ENCODE measurements at places on chromosomes 5 and 9.
A peak's percentile ranks its signal among the peaks of the same experiment; 100 is the strongest.

- no peak for DNase-seq
Observed at GRCh38 chr9:122263699-122264349, 816 bp downstream of the RBM18 start.

DNA sequence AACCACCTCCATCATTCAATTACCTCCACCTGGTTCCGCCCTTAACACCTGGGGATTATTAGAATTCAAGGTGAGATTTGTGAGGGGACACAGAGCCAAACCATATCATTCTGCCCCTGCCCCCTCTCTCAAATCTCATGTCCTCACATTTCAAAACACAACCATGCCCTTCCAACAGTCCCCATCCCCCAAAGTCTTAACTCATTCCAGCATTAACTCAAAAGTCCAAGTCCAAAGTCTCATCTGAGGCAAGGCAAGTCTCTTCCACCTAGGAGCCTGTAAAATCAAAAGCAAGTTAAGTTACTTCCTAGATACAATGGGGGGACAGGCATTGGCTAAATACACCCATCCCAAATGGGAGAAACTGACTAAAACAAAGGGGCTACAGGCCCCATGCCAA lies 18.8 kb downstream of the PSIP1 start:
- no peak for DNase-seq

GRCh38 chr9:106893088-106893487 lies 30.1 kb downstream of the ZNF462 start:
- DNase-seq = no peak

GRCh38 chr9:134915046-134915985 lies 2.4 kb downstream of the FCN1 start:
- DNase-seq = no peak

DNA sequence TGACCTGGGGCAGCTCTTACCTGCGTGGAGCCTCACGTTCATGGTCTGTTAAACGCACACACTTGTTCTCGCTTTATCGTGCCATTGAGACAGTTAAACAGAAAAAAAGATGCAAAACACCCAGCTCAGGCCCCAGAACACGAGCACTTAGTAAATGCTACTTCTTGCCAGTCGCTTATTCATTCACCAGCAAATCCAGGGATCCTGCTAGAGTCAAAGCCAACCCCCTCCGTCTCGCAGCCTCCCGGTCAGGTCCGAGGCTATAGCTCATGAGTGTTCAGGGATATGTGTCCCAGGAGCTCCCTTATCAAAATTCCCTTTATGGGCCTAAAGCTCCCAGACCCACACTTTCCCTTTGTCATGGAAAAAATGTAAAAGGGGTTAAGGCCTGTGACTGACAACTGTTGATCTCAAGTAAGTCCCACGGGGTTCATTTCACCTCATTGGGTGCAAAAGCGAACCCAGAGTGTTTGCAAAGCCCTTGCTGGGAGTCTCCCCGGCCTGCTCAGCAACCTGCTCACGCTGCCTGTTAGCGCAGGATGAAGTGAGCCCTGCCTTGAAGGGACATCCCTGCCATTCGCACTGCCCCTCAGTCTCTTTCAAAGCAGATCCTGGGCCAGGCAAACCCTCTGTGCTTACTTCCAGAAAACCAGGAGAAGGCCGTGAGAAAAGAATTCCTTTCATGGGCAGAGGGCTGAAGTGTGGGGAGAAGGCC lies 40.7 kb downstream of the HRH2 start:
- DNase-seq = peak; percentile 37

DNA sequence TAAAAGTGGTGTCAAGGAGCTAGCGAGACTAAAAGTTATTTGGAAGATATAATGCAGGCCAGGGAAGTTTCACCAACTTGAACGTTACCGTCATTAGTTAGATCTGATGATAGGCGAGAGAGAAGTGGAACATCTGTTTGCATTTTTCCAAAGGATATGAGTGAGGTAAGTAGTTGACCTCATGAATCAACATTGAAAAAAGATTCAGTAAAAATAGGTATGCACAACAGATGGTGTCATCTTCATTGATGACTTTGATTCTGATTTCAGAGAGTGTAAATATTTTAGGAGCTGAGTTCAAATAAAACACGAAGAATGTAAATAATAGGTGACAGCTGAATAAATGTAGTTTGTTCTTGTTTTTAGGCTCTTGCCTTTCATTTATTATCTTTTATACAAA lies 998.9 kb upstream of the CDH6 start:
- no peak for DNase-seq

DNA sequence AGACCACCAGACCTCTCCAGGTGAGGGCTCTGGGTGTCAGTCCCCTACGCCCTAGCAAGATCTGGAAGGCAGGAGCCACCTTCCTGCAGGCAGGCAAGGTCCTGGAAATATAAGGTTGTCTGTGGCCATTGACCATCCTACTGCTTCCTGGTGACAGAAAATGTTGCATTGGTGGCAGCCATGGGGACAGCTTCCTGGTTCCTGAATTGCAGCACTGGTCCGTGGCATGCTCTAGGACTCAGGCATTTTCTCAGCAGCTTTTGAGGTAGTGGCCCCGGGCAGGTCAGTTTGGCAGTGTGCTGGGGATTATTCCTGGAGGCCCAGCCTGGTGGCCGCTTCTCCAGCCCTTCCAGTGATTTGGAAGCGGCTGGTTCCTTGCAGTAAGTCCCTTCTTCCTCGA lies 36.6 kb upstream of the KCNMB1 start:
- DNase-seq = no peak

- no peak for DNase-seq
Observed at GRCh38 chr5:146507428-146507827, 8.6 kb downstream of the GPR151 start.

GRCh38 chr5:67897980-67898379 lies 317.6 kb upstream of the PIK3R1 start:
- no peak for DNase-seq

GRCh38 chr9:115513148-115513547 lies 395.2 kb upstream of the TNC start:
- DNase-seq = no peak

DNA sequence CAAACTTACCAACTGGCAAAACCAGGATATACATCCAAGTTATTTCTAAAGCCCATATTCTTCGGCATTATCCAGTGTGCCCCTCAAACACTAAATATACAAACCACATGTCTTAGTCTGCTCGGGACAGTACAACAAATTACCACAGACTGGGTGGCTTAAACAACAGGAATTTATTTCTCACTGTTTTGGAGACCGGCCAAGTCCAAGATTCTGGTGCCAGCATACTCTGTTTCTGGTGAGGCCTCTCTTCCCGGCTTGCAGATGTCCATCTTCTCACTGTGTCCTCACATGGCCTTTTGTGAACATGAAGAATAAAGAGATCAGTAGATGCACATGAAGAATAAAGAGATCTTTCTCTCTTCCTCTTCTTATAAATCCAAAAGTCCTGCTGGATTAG lies 12.9 kb upstream of the SLCO6A1 start:
- DNase-seq = no peak

GRCh38 chr5:178423901-178424809 lies 166.0 kb downstream of the COL23A1 start:
- DNase-seq = no peak

DNA sequence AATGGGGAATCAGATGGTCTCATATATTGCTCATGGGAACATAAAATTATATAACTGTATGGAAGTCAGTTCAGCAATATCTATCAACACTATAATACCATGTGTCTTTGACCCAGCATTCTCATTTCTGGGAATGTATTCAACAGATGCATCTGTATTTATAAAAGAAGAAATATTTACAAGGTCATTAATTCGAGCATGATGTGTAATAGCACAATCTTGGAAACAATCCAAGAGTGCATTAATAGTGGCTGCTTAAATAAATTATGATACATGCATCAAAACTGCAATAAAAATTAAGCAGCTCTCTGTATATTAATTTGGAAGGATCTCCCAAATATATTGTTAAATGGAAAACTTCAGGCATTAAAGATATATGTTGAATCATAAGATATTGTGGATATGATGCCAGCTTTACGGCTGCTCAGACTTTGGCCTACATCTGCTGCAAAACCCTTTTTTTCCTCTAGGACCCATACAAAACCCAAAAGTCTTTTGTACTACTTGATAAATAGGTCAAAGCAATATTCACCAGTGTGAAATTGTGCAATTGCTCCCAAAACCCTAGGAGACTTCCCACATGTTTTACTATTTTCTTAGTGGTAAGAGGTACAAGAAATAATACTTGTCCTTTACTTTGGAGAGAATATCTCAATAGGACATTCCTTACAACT lies 45.3 kb upstream of the ISOC1 start:
- no peak for DNase-seq

- DNase-seq = no peak
Observed at GRCh38 chr5:143456952-143457547, 53.6 kb upstream of the NR3C1 start.

DNA sequence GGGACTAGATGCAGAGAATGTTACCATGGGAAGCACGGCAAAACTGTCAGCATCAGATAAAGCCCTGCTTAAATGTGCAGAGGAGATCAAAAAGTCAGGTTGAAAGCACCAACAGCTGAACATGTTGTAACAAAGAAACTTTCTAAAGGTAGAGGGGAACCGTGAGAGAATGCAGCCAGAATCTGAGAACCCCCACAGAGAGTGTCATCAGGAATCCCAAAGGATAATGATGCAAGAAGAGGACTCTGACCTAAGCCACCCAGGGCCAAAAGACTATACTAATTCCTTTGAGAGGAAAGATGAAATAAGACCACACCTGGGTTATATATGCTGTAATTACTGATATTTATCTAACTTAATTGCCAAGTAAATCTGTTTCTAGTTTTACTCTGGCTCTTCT lies 116.6 kb downstream of the PCSK1 start:
- no peak for DNase-seq

DNA sequence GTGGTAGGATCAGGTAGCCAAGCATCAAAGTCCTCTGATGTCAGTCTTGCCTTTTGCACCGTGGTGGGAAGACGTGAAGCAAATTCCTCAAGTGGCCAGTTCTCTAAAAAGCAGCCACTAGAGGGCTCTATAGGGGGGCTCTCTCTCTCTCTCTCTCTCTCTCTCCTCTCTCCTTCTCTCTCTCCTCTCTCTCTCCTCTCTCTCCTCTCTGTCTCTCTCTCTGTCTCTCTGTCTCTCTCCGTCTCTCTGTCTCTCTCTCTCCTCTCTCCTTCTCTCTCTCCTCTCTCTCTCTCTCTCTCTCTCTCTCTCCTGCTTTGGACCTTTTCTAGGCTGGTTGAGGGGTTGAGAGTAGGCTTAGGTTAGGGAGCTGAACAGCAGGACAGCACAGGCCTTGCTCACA lies 13.9 kb upstream of the OSMR start:
- DNase-seq = no peak

- no peak for DNase-seq
Observed at GRCh38 chr5:1781726-1782384, 17.8 kb downstream of the MRPL36 start.

GRCh38 chr9:89483592-89484474 lies 14.1 kb downstream of the SEMA4D start:
- DNase-seq = no peak

GRCh38 chr9:109560470-109561132 lies 62.5 kb upstream of the PTPN3 start:
- DNase-seq = no peak

DNA sequence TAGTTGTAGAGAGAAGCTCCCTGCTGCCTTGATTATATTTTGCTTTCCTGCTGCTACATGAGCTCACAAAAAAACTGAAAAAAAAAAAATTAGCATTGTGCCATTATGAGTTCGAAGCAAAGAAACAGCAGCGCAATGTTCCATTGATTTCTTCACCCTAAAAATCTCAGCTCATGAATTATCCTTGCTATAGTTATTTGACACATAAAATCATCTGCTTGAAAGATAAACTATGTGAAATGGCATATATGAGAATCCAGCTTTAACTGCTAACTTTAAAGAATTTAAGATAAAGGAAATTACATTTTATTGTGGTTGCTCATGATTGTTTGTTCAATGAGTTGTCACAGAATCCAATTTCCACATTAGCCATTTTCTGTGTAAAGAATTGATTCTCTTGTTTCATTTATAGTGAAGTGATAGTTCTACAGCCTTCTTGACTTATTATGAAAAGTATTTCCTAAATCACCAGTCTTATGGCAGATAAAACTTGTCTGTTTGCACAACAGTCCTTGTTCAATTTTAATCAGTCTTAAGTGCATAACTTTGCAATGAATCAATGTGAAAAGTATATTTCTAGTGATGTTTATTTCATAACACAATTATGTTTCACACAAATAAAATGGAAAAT lies 1275.0 kb upstream of the CDH9 start:
- DNase-seq = no peak

DNA sequence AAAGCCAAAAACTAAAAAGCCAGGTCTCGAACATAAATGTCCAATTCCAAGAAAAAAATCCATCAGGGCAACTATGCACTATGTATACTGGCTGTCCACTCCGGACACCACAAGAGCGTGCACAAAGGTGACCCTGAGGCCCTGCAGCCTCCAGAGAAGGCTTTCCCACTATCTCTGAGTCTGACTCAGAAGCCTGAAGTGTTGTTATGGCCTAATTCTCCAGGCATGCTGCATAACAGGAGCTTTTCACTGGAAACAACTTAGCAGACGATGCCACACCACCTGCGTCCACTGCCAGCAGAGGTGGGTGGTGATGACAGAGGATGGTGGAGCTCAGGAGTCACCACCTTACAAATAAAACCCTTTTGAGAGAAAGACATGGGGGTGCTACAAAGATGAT lies 63.7 kb downstream of the HABP4 start:
- DNase-seq = no peak

GRCh38 chr5:52269401-52269800 lies 518.3 kb upstream of the ITGA1 start:
- DNase-seq = peak; percentile 89

DNA sequence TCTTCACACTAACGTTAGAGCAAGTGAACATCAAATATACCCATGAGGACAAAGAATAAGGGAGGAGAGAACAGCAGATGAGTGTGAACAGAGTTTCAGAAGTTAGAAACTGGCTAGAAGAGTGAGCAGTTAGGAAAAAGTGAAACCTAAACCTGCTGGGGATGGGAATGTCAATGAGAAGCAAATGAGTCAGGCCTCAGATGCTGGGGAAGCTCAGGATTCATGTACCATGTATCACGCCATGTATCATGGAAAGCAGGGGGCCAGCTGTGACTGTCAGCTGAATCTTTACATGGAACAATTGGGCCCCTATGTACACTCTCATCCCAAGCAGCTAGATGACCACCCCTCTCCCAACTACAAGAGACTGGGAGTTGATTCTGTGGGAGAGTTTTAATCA lies 16.2 kb downstream of the GDF9 start:
- DNase-seq = no peak

DNA sequence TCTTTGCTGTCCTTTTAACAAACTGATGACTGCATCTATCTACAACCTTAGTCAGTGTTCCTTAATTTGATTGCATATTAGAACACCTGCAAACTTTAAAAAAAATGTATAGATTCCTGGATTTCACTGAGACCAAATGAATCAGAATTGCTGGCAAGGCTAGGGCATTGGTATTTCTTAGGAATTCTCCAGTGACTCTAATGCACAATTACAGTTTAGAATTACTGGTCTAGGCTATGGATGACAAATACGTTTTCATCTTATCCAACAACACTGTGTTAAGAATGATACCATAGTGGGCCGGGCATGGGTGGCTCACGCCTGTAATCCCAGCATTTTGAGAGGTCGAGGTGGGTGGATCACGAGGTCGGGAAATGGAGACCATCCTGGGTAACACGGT lies 545.9 kb upstream of the RIOK2 start:
- no peak for DNase-seq
